ENCODE measurements at places on chromosomes 1 and 21.
A peak's percentile ranks its signal among the peaks of the same experiment; 100 is the strongest.

GRCh38 chr1:208156310-208156709 lies 87.9 kb downstream of the PLXNA2 start:
- no peak for DNase-seq

DNA sequence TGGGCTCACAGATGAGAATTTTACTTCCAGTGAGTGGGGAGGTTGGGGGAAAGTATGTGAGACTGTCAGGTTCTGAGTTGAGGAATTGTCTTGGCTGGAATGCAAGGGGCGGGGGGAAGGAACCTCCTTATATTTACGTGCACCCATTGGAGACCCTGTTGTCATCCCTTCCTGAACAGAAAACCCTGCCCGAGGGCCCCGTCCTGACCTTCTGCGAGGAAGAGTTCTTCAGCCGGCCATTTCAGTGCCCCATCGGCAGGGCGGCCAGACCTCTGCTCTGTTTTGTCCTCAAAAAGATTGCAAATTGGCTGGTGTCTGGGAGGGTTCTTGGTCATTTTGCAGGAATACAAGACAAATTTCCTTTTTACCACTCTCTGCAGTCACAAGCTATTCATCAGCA lies 7.1 kb downstream of the KIF26B start:
- DNase-seq: no peak

GRCh38 chr1:35718492-35719336 lies at the start of gene C1orf216:
C1orf216 (minus strand) TSS chr1:35718884; CDS start chr1:35716321, 2,563 bp downstream.
- peak; percentile 84 for DNase-seq

GRCh38 chr1:93816970-93817678 lies 61.9 kb downstream of the DNTTIP2 start:
- no peak for DNase-seq

- no peak for DNase-seq
Observed at GRCh38 chr1:177229781-177230180, 59.0 kb downstream of the BRINP2 start.

DNA sequence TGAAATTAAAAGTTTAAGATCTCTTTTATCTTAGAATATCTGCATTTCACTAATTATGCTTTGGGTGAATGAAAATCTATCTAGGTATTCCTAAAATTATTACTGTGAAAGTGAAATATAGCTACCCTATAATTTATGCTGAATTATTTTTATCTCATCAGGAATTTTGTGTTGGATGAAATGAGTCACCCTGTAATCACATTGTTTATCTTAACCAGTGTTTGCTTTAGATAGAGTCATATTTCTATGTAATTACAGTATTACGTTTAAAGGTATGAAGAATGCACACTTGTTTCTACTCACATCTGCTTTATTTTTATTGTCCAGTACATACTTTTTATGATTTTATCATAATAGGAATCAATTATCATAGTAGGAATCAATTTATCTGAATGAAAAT lies 249.2 kb downstream of the NCAM2 start:
- no peak for DNase-seq

DNA sequence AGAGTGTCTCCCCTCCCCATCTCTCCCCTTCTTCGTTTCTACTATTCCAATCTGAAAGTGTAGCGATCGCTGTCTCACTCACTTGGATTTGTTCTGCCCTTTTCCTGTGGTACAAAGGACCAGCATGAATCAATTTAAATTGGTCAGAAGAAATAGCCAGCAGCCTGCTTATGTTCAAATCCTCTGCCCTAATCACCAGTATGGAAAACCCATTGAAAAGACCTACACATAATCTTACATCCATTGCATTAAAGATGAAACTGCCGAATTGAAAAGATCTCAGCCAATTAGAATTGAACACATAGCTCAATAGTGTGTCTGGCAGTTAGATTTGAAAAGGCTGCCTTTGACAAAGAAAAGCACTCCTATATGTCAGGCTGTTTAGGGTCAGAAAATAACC lies 122.6 kb downstream of the TNNI3K start:
- no peak for DNase-seq

DNA sequence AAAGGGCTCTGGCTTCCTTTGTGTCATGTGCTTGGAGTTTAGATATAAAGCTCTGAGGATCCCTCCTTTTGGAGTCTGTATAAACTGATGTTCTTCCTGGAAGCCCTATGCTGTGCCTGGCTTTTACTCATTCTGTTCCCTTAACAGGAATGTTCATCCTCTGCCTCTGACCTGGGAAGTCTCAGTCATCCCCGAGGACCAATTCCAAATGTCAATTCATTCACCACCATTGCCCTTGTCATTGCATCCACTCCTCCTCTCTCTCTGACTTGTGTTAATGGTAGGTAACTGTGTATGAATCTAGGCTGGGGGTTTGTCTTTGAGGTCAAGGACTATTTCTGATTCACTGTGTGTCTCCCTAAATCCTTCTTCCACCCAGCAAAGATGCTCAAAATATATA lies 204.2 kb upstream of the CAMK1G start:
- DNase-seq: no peak

- DNase-seq: no peak
Observed at GRCh38 chr1:186740324-186740723, 60.1 kb upstream of the PTGS2 start.

DNA sequence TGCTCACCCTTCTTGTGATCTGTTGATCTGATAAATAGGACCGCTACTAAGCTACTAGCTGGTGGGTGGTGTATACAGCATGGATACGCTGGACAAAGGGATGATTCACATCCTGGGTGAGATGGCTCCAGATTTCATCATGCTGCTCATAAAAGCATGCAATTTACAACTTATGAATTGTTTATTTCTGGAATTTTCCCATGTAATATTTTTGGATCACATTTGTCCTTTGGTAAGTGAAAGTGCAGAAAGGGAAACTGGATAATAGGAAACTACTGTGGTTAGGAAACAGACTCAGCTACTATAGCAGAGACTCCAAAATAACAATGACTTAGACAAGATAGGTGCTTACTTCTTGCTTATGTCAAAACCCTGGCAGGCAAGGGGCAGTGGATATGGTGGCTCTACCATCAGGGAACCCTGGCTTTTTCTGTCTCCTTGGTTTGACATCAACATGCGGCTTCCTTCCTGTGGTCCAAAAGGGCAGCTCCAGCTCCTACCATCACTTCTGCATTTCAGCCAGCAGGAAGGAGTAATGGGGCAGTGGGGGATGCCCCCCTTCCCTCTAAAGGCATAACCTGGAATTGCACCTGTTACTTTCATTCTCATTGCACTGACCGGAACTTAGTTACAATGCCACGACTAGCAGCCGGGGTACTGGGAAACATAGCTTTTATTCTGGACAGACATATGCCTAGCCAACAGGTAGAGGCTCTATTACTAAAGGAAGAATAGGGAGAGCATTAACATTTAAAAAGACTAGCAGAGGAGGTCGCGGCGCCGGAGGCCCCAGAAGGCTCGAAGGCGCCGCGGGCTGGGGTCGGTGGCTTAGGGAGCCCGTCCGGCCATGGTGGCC lies 13.8 kb upstream of the AK2 start:
- no peak for DNase-seq

Measured in CD4-positive, alpha-beta T cell treated with Interleukin-4 for 4 hours (primary cell).